ENCODE measurements at places on chromosomes 7 and 10.

- DNase-seq = no peak
Observed at GRCh38 chr7:42831718-42832522, 80.0 kb downstream of the C7orf25 start.

GRCh38 chr10:106956216-106956915 lies 208.1 kb downstream of the SORCS1 start:
- DNase-seq = no peak

DNA sequence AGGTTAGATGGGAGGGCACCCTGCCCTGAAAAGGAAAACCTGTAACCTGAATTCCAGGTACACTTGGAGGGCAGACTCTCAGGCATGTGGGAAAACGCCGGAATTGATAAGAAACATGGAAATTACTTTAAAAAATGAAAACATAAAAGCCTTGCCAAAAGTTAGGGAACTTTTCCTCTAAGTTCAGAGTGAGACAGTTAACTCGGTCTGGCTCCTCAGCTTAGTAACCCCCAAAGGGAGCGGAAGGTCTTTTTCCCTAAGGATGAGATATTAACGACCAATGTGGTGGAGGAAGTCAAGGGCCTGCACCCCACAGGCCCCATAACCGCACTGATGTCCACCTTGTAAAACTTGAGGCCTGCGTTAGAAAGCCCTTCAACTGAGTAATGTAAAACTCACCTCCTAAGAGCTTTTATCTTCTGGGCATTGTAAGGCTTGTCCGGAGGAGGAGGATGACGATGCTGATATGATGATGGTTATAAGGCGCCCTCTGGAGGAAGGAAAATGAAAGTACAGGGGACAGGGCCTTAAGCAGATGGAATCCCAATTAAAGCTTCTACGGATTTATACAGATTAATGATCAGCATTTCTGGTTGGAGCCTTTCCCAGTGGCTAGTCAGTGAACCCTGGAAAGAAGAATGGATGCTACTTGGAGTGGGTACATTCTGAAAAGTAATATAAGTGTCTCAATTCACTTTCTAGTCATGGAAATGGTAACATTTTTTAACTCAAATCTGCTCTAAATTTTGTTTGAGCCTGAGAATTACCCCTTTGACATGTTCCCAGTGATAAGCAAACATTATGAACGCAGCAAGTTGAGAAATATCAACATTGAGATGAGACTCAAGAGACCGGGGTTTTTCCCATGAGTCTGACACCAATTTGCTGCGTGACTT lies 694 bp downstream of the COL1A2 start:
- DNase-seq = peak; percentile 68

GRCh38 chr10:30536578-30536977 lies 93.0 kb downstream of the LYZL2 start:
- DNase-seq = no peak

DNA sequence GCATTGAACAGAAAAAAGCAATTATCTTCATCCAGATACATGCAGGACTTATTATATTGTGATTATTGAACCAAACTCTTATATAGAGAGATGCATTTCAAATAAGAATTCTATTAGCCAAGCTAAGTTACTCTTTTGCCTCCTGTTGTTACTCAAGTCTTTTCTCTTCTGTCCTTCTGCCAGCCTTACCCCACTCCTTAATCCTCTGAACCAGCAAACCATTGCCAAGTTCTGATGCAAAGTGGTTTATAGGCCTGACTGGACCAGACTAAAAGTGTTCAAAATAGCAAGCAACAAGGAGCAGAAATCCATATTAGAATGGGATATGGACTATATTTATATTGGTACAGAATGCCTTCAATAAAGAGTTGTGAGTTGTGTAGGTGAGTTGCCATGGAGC lies 2.2 kb upstream of the SLC26A4 start:
- no peak for DNase-seq

DNA sequence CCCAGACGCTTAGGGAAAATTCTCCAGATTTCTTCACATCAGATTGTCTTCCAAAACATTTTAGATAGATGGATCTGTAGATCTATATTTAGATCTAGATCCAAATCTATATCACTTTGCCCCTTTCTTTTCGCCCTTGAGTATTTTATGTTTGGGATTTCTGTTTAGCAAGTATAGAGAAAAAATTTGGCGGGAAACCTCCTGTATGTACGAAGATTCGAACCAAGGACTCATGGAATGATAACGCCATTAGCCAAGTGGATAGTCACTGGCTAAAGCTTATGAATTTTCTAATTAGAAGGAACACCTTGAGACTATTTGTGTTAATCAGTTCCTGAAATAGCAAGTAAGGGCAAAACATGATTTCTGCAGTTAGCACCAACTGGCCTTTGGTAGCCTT lies 1.2 kb downstream of the THNSL1 start:
- DNase-seq = no peak

GRCh38 chr10:61975391-61975932 lies 74.0 kb downstream of the ARID5B start:
- DNase-seq = no peak

GRCh38 chr10:104084482-104085142 lies 1.1 kb downstream of the COL17A1 start:
- DNase-seq = no peak

DNA sequence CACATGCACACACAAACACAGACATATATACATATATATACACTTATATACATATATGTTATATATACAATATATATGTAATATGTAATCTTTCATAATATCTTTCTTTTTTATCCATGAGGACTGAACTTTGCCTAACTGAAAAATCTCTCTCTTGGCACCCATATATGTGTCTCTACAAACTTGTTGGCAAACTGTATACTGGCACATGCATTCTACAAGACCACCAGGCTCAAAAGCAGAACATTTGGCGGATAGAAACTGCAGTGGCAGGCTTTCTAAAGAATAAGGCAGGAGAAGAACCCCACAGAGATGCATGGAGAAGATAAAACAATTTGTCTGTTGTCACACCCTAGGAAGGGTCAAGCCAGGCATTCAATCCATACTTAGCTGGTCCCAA lies 165.3 kb downstream of the NRG3 start:
- no peak for DNase-seq

GRCh38 chr10:93408783-93409182 lies 73.4 kb downstream of the MYOF start:
- no peak for DNase-seq
